Stimulated activated CD8-positive, alpha-beta memory T cell treated with anti-CD3 and anti-CD28 coated beads, Interleukin-15, amount 100 ng/mL, for 24 hours (primary cell): ENCODE measurements at places on chromosomes 7 and 10.

DNA sequence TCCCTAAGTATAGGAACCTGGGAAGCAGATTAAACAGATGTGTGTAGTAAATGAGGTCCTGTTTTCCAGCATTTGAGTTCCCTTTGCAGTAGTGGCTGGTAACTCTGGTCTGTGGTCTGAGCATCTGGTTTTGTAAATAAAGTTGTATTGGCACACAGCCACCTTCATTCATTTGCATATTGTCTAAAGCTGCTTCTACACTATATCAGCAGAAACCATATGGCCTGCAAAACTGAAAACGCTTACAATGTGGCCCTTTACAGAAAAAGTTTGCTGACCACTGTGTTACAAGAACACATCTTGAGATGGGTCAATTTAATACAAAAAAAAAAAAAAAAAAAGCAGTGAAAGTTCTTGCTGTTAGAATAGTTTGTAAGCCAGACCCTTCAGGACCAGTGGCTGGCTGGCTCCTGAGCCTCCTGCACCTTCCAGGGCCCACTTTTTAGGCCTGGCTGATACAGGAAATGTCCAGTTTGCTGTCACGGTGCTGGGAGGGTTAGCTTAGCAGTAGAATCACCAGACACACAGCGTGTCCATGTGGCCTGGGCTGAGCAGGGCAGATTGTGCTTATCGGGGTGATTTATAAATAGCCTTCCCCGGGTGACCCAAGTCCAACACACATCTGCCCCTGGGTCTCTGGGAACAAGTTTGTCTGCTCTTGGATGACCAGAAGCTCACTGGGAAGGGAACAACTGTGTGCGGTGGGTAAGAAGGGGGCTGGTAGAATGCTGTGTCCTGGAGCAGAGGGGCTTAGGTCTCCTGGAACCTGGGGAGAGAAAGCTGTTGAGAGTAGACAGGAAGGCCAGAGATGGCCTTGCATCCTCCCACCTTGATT is 1.4 kb downstream of the C10orf71 start:
- no peak for DNase-seq

DNA sequence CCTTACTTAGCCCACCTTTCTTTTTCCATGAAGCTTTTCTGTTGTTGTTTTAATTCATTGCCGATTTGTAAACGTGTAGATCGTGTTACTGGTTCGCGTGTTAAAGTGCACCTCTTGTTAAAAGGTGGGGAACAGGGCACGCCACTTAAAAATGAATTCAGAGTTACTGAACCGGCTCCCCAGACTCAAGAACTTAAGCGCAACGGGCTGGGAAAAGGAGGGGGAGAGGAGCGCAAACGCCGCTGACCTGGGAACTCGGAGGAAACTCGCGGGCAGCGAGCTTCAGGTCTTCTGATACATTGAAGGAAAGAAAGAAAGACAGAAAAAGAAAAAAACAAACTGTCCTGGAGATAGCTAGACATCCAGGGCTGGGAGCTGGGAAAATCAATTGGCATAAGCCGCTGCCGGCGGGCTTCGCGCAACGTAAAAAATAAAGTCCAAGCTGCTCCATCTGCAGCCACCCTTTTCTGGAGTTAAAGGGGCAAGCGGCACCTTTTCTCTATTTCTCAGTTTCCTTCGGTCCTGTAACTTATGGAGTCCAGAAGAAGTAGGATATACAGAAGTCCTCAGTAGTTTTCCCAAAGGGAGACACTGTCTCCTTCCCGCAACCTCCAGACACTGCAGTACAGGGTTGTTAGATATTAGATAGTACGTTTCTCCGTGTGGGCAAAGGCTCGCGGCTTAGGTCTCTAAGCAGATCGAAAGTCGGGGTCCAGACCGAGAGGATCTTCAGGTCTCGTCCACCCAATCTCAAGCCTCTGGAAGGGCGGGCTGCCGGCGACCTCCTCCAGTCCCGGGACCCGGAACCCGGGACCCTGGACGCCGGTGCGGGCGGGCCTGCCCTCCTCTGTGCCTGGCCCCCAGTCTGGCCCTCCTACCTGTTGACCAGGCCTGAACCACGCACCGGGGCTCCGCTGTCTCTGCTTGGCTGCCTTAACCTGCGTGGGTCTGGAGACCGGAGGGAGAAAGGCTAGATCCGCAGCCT is 1.8 kb upstream of the DLX6 start:
- DNase-seq = no peak

DNA sequence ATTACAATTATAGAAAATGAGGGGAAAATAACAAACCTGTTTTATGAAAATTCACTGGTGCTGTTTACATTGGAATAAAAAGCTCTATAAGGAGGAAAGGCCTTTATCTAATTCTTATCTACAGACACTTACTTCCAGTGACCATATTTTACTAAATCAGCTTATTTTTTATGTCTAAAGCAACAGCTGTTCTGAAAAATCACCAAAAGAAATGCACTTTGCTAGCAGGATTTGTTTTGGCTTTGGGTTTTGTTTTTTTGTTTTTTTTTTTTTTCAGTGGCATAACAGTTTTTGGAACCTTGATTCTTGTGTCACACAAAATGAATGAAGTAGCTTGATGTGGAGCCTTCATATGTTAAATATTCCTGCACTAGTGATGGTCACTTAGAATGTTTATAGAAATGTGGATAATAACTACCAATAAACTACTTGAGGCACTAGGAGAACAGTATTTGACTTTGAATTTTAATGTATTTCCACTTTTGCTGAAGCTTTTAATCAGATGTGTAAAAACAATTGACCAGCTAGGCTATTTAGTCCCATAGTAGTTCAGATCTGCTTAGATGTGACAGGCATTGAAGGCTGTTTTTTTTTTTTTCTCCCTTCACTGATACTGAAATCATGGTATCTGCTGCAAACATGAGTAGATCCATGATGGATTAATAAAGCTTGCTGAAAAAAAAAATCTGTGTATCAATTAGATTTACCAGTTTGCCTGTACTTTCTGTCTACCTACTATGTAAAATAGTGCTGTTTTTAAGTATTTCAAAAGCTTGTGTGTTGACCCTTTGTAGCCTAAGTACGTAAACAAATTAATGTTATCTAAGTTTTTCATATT is 2.8 kb downstream of the ARL4A start:
- no peak for DNase-seq

GRCh38 chr10:115939101-115939854 is 333.7 kb downstream of the GFRA1 start:
- no peak for DNase-seq

DNA sequence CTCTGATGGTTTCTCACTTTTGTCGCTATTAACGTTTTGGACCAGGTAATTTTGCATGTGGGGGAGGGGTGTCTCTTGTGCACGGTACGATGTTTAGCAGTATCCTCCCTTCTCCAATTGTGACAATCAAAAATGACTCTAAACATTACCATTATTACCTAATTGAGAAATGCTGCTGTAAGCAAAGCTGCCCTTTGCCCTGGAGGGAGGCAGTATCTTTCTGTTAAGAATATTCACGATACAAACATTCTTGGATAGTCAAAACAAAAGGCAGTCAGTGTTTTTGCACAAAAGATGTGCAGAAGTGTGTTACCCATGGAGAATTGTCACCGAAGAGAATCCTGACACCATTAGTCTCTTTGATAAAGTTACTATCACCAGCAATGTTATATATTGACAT is 9.6 kb downstream of the MALSU1 start:
- DNase-seq = no peak

GRCh38 chr7:17319164-17320101 is 21.0 kb downstream of the AHR start:
- DNase-seq = no peak

DNA sequence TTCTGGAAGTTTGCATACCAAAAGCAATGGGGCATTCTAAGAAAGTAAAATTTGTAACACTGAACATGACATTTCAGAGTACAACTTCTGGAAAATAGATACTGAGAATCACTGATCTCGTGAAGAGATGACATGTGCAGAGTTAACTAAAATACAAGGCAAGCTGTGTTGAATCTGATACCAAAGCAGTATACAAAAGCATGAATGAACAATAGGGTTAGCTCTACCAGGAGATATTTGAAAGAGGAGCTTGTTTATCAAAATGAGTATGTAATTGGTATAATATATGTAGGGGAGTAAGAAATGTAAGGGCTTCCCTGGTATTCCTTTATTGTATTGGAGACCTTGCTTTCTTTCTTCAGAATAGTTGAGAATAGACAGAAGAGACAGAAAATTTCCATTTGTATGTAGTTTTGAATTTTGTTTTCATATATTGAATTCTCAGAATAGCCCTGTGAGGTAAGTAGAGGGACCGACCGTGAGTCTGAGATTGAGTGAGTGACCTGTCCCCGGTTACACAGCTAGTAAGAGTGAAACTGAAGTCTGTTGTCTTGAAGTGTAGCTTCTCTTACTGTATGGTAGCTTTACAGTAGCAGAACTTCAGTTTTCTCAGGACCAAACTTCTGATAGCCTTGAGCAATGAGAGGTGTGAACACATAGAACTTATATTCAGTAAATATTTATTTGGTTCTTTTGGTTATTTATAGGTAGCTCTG is 5.0 kb downstream of the HBP1 start:
- no peak for DNase-seq

- no peak for DNase-seq
Measured at GRCh38 chr7:18715988-18716387, 220.4 kb downstream of the HDAC9 start.
